ENCODE measurements at places on chromosomes 6 and 20.

- DNase-seq, result no peak
These were observed 22.9 kb downstream of the DEK start for GRCh38 chr6:18241208-18242038.

- no peak for DNase-seq
These were observed 838.0 kb downstream of the DHX35 start for GRCh38 chr20:39800111-39800510.

GRCh38 chr6:69294862-69295261 is 501.9 kb downstream of the LMBRD1 start:
- DNase-seq, result no peak

- DNase-seq, result peak; percentile 45
These were observed 174.1 kb downstream of the DOK5 start for GRCh38 chr20:54649511-54649962.

DNA sequence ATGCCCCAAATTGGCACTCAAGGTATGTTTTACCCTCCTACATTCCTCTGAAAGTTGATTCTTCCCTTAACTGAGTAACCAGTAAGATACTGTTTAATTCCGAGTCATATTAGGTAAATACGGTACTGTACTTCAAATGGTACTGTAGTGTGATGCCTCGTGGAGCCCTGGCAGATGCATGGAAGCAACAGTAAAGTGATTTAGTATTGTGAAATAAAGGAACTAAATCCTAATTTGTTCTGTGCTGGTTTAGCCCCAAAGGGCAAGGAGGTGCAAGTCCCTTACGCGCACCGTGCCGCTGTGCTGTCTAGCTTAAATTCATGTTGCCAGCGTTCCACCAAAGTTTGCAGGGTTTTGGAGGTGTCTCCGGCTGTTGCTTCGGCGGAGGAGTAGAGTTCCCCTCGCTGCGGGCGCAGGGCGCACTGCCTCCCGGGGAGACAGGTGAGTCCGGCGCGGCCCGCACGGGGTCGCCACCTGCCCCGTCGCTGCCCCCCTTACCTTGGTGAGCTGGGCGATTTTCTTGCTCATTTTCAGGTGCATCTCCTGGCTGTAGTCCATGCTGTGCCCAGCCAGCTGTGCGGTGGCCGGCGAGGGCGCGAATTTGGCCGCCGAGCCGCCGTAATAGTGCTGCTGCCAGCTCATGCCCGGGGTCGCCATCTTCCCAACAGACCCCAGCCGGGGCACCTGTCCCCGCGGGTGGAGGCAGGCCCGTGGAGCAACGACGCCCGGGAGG is 655 bp downstream of the FAM184A start:
- no peak for DNase-seq

GRCh38 chr6:125955973-125956372 is 597 bp upstream of the HINT3 start:
- no peak for DNase-seq

GRCh38 chr20:57612916-57613315 is 7.3 kb downstream of the ZBP1 start:
- no peak for DNase-seq

GRCh38 chr6:45076217-45076930 is 251.8 kb upstream of the RUNX2 start:
- no peak for DNase-seq

GRCh38 chr6:107813555-107814194 is 10.4 kb downstream of the SCML4 start:
- no peak for DNase-seq

DNA sequence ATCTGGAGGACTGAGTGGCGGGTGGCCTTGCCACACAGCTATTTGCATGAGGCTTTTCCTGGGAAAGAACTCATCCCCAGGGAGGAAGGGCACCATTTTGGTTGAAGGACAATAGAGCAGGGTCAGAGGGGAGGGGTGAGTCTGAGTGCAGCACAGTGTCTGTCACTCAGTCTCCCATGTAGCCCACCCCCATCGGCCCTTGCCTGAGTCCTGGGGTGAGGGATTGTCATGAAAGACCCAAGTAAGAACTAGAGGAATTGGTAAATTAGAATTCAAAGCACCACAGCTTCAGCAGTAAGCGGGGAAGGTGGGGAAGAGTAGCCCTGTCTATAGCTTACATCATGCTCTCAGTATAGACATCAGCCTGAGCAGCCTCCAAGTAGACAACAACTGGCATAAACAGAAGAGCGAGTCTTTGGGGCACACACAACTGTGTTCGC is 90.4 kb upstream of the TMEM30A start:
- no peak for DNase-seq

DNA sequence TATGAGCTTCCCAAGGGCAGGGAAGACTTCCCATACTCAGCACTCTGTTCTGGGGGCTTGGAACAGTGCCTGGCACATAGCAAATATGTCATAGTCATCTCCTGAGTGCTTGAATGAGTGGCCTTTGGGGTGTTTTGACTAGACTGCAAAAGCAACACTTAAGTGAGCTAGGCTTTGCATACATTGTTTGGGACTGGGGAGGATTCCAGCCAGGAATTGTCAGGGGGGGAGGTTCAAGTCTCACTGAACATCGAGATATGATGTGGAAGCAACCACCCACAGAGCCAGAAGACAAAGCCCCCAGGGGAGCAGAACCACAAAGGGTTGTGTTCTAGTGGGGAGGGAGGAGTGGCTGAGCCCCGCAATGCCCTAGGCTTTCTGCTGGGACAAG is 98.4 kb downstream of the SYCP2 start:
- no peak for DNase-seq

DNA sequence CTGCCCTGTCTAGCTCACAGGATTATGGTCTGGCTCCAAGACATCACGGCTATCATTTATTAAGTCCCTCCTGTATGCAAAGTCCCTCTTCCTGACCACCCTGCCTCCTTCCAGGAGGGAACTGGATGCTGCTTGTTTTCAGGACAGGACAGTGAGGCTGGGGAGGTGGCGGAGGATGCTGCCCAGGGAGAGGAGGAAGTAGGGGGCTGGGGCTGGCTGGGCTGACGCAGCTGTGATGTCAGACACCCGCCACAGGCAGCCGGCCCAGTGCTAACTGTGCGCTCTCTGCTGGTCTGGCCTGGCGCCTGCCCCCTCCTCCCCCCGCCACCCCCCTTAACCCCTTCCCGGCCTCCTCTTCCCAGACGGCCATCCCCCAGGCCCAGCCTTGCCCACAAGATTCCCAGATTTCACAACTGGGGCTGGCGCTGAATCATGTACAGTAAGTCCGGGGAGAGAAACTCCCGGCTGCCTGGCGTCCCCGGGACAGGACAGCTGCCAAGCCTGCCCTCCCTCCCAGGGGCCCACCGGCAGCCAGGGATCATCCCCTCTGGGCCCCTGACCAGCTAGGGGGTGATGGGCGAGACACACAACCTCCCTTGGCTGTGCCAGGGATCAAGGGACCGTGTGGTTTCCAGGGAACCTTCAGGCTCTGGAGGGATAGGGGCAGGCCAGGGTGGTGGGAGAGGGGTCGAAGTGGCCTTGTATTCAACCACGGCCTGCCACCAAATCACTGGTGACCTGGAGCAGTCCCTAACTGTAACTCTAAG is 118.1 kb downstream of the CEBPB start:
- DNase-seq, result no peak

DNA sequence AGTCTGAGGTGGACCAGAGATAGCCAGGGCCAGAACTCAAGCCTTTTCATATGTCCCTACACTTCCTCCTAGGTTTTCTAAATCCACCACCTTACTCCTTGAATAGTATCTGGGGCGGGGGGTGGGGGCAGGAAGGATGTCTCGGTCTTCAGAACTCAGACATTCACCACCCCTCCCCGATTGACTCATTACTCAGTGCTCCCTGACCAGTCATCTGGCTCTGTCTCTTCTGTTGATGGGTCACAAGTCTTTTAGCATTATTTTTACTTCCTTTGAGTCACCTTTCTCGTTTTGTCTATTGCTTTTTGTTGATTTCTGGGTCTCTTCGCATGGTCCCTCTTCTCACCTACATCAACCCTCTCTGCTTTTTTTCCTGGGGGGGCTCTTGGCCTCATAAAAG is 23.3 kb downstream of the NOX3 start:
- DNase-seq, result no peak

DNA sequence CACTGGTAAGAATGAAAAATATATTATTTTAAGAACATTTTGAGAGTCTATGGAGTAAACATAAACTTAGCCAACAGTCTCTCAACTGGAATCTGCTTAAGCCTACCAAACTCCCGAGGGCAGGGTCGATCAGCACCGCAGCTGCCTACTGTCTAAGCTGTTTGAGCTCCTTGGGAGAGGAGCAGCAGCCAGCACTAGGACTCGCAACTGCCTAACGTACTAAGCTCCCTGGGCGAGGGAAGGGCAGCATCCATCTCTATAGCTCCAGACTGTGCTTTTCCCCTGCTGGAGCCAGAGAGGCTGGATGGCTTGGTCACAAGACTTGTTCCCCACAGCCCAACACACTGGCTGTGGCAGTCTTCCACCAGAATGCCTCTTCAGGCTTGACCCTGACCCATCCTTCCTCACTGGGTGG is 96.4 kb downstream of the MOXD1 start:
- DNase-seq, result no peak

GRCh38 chr20:19691125-19691524 is 66.9 kb upstream of the RIN2 start:
- DNase-seq, result no peak

- no peak for DNase-seq
These were observed 14.7 kb upstream of the CHD6 start for GRCh38 chr20:41632896-41633295.

- no peak for DNase-seq
These were observed 174.0 kb downstream of the SYNE1 start for GRCh38 chr6:152463164-152463563.

DNA sequence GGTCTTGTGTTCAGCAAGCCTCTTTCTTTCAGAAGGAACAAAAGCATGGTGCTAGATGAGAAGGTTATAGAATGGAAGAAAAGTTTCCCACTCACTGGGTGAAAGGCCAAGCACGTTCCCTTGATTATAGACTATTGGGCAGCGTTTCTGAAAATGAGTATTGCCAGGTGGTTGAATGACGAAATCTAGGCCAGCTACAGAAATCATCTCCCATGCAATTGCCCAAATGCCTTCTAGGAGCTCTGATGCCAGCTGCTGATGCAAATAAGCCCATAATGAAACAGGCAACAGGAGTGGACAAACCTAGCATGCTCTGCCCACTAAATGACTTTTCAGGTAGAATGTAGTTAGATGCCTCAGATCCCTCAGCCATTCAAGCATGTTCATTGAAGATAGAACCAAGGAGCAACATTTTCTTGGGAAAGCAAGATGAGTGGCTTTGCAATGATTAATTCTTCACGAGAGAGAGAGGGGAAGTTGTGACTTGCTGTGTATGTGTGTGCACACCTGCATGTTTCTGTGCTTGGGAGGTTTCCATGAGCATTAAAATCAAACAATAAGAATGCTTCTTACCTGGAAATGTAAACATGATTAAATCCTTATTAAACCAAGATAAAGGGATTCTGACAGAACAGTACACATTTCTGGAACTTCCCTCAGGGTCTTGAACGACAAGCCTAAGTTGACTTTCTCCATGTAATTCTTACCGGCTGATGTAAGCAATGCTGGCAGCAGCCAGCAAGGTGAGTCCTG is 43.6 kb downstream of the ADTRP start:
- DNase-seq, result no peak

GRCh38 chr6:77715588-77715987 is 62.7 kb downstream of the MEI4 start:
- DNase-seq, result no peak

DNA sequence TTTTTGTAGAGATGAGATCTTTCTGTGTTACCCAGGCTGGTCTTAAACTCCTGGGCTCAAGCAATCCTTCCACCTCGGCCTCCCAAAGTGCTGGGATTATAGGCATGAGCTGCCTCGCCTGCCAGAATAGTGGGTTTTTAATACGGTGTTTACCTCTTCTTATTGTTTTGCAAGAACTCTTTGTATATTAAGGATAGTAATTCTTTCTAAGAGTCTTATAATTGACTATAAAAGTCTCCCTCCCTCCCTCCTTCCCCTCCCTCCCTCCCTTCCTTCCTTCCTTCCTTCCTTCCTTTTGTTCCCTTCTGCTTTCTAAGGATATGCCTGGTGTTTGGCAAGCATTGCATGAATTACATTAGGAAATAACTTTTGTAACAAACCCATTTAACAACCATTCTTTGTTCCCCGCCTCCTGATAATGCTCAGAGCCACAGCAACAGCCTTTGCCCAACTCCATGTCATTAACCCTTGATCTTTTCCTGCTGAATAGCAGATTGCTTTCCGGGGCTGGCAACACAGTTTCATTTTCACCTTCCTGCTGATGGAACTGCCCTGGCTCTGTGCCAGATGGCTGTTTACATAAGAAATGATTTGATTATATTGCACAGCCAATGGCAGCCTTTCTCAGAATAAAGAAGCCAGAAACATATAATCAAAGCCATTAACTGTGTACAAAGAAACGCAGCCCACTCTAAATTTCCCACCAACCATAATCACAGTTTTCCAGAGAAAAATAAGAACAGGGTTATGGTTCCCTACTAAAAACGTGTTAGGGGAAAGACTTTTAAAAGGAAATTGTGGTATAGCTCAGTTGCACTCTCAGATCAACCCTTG is 143.7 kb upstream of the PTPN1 start:
- no peak for DNase-seq

DNA sequence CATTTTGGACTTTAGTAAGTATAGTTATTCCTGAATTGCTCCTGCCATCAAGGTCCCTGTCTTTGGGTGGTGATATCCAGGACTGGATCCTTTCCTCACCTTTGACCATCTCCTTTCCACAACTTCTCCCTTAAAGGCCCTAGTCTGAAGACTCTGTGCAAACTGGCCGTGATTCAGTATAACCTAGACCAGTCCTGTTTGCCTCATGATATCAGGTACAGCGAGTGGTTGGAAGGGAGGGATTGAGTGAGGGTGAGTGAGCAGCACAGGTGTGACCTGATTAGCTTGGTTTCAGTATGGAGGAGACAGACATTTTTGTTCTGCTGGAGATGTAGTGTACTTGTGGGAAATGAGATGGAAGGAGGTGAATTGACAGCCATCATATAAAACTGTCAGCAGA is 2.3 kb upstream of the RRP36 start:
- no peak for DNase-seq

DNA sequence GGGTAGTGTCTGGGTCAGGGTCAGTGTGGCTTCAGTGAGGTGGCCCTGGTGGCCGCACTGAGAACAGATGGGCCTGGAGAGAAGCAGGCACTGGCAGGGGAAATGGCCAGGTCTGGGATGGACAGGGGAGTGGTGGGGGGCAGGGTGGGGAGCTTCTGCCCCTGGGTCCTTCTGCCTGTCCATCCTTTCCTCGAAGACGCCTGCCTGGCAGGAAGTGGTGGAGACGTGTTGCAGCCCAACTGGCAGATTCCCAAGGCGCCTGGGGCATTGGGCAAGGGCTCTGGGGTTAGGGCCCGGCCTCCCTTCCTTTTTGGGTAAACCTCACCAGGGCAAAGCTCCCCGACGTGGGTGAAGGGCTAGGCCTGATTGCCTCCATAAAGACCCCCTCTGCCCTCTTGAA is 10.4 kb downstream of the SRC start:
- no peak for DNase-seq

DNA sequence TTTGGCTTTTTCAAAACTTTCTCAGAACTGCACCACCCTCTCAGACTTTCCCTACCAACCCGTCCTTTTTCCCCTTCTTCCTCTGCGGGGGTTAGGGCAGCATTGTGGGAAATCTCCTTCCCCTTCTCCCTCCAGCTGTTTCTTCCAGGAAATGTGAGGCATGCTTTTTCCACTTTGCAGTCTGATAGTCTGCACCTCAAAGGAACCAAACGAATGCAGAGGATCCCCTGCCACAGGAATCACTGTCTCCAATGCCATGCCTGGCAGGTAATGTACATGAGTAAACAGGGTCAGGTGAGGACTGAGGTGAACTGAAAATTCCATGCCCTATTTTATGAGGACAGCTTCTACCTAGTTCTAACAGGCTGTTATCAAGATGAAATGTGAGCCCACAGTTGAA is 218.4 kb downstream of the BCAS1 start:
- no peak for DNase-seq

All from stimulated activated CD8-positive, alpha-beta memory T cell treated with anti-CD3 and anti-CD28 coated beads, Interleukin-4, amount 100 ng/mL, for 4 hours (primary cell).